ENCODE measurements at places on chromosomes 2 and 18.

GRCh38 chr2:100470182-100470581 is at the start of gene NMS:
Gene NMS (plus strand): TSS chr2:100470482. CDS start chr2:100470489, 7 bp downstream.
- DNase-seq: no peak

GRCh38 chr2:180268006-180268405 is 260.9 kb upstream of the CWC22 start:
- DNase-seq: no peak

DNA sequence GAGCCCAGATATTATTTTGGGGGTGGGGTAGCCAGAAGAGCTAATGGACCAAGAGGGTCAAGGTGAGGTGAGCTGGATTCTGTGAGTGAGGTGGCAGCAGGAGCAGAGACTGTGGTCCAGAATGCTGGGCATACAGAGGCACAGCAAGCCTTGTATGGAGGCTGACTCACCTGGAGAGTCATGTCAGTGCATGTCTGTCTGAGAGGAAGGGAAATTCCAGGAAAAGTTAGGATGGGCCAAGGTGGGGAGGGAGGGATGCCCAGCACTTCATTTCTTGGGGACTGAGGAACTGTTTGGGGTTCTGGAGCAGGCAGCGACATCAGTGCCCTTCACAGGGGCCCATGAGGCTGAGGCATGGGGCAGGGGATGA is 21.1 kb downstream of the PER2 start:
- no peak for DNase-seq

GRCh38 chr2:153163055-153163454 is 315.5 kb downstream of the RPRM start:
- peak; percentile 15 for DNase-seq

GRCh38 chr2:6312367-6312766 is 553.3 kb downstream of the CMPK2 start:
- DNase-seq: no peak

GRCh38 chr2:71462641-71463341 is 9.4 kb downstream of the DYSF start:
- DNase-seq: no peak

- no peak for DNase-seq
Measured at GRCh38 chr2:88669482-88670214, 21.8 kb upstream of the RPIA start.
